ENCODE measurements at places on chromosomes 1 and 21.
A peak's percentile ranks its signal among the peaks of the same experiment; 100 is the strongest.

DNA sequence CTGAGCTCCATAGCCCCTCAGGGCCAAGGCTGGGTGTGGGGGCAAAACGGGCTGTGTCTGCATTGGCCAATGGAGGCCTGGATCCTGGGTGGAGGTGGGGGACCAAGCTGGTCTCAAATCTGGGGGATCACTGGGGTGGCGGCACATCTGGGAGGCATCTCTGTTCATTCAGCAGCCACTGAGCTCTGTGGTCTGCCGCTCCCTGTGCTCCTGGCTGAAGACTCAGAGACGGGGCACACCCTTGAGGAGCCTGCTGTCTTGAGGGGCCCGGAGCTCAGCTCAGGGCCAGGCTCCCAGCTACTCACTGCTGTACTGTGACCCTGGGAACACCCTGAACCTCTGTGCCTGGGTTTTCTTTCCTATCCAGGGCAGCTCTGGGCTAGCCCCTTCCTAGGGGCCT is 90.3 kb upstream of the WNT4 start:
- no peak for DNase-seq

DNA sequence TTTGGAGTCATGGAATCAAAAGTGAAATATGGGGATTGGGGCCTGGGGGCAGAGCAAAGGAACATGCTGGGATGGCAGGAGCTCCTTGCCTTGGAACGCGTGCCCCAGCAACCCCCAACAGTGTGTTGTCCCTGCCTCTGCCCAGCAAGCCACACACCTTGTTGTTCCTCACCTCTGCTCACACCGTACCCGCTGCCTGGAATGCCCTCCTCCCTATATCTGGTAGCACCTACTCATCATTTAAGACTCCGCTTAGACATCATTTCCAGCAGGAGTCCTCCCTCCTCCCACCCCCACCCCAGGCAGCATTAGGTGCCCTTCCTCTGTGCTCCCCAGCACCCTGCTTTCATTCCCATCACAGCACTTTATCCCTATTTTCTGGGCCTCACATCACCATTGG is 7.8 kb downstream of the NECTIN4 start:
- DNase-seq: no peak

DNA sequence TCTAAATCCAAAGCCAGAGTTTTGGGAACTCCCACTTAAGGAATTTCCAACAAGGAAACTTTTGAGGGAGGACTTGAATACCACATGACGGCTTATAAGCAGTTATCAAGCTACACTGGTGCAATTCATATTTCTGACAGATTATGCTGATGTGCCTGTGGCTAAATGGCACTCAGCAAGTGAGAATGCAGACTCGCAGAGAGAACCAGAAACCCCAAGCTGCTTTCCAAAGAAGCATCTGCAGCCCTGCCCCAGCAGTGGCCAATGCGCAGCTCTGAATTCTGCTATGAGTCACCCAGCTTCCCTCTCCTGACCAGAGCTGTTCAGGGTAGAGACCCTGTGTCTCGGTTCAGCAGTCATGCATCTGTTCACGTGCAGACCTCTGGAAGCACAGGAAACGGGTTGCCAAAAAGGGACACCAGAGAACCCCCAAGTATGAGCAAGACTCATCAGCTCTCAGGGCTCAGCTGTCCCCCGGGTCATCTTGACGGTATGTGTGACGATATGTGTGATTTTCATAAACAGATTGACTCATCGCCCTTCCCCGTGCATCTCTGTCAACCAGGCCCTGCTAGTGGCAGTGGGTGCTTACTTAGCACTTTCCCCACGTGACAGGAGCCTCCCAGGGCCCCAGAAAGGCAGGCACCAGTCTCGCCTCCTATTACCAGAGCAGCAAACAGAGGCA is 76.3 kb downstream of the ITPKB start:
- DNase-seq: peak; percentile 83

DNA sequence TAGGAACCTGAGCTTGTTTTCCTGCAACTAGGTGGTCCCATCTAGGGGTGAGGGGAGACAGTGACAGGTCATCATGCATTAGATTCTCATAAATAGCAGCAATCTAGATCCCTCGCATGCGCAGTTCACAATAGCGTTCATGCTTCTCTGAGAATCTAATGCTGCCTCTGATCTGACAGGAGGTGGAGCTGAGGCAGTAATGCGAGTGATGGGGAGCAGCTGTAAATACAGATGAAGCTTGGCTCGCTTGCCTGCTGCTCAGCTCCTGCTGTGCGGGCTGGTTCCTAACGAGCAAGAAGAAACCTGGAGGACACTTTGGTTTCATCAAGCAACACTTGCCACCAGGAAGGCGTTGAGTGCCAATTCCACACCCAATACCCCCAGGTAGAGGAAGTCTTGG is 95.1 kb upstream of the OLIG2 start:
- no peak for DNase-seq

- peak; percentile 71 for DNase-seq
These were observed 19.4 kb upstream of the KIF21B start for GRCh38 chr1:201042779-201043461.

- no peak for DNase-seq
These were observed 1693.4 kb downstream of the NCAM2 start for GRCh38 chr21:22691658-22692057.

DNA sequence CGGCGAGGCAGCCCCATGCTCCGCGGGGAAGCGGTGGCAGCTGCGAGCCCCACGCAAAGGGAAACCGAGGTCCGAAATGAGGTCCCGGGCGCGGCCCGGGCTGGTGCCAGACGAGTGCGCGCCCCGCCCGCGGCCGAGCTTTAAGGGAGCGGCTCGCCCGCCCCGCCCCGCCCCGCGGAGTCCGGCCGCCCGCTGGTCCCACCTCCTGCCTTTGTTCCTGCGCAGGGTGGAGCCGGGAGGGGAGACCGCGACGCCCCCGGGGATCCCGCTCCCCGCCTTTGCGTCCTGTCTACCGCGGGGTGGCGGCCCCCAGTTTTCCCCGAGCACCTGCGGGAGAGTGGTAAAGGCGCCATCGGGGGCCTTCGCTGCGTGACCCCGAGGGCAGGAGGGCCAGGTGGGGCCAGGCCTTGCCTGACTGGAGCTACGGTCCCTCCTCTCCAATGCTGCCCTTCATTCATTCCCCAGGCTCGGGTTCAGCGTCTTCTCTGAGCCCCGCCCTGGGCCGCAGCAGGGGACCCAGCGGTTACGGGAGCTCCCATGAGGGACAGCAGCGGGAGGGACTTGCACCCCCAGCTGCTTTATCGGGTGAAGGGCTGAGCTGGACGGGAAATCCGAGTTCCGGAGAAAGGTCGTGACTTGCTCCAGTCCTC is at the start of gene HES2:
TSS of gene HES2 (minus strand) at position 116 of the 650 bp plus-strand sequence. CDS start at position 17, 99 bp downstream.
- DNase-seq: no peak

DNA sequence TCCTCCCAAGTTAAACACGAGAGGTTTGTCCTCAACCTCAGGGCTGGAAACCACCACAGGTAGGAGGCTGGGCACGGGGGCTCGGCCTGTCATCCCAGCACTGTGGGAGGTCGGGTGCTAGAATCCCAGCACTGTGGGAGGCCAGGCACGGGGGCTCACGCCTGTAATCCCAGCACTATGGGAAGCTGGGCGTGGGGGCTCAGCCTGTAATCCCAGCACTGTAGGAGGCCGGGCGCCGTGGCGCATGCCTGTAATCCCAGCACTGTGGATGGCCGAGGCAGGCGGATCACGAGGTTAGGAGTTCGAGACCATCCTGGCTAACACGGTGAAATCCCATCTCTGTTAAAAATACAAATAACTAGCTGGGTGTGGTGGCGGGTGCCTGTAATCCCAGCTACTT is 6.7 kb upstream of the CDK11A start:
- no peak for DNase-seq

- no peak for DNase-seq
These were observed at the start of gene MTMR11 for GRCh38 chr1:149936170-149936991. TSS of gene MTMR11 (minus strand) at chr1:149936879. CDS start at chr1:149936647, 232 bp downstream.

GRCh38 chr1:36560177-36560576 is 77.5 kb upstream of the CSF3R start:
- no peak for DNase-seq

- DNase-seq: no peak
These were observed 436.8 kb downstream of the PTPRU start for GRCh38 chr1:29673228-29673500.

GRCh38 chr1:226654668-226655055 is 84.4 kb downstream of the ITPKB start:
- no peak for DNase-seq

DNA sequence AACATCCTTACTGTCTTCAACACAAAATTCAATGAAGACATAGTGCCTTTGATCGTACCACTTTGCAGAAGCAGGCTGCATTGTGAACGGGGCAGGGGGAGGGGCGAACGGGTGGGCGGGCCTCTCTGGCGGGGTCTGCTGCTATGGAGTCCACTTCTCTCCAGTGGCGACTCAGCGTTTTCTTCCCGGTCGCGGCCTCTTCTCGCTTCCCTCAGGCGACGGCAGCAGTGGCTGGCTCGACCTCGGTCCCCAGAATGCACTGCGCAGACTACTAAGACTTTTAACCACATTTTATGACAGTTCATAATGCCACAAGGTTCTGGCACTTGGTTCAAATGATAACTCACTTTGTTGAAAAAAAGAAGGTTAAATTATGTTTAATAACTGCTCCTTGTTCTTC is 21.2 kb downstream of the GBP2 start:
- DNase-seq: no peak

DNA sequence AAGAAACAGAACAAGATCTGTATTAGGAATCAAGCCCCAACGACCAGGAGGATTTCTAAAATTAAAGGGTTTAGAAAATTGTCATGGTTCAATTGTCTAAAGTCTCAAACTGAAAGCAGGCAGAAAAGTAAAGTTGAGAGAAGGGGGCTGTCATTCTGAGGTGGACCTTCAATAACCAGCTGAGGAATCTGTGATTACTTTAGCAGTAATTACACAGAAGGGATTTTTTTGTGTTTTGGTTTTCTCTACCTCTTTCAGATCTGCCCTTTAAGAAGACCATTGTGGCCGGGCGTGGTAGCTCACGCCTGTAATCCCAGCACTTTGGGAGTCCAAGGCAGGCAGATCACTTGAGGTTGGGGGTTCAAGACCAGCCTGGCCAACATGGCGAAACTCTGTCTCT is 17.4 kb downstream of the AIDA start:
- DNase-seq: no peak

GRCh38 chr1:58908561-58909560 is 125.0 kb upstream of the JUN start:
- no peak for DNase-seq

DNA sequence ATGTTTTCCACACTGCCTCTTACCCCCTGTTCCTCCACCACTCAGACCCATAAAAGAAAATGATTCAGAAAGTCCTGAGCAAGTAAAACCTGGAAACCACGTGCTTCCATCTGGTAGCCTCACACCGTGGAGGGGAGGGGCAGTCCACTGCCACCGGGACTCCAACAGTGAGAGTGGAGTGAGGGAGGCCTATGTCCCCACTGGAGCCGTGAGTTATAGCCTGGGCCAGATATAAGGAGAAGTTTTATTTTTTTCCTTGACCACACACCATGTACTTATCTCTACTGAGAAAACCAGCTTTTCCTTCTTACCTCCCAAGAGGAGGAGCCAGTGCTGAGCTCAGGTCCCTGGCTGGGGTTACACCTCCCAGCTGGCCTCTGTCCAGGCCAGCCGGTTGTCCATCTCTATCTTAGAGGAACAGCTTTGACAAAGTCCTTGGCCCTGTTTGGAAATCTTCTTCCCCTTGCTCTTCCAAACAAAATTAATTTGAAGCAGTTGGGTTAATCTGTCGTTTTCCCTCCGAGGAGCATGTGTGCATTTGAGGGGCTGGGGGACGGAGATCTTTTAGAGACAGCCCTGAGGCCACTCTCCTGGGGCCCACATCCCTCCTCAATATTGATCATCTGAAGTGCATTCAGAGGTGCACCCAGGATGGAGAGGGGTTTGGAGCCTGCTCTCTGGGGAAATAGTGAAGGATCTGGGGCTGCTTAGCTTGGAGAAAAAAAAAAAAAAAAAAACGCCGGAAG is 49.1 kb upstream of the SERBP1 start:
- no peak for DNase-seq

DNA sequence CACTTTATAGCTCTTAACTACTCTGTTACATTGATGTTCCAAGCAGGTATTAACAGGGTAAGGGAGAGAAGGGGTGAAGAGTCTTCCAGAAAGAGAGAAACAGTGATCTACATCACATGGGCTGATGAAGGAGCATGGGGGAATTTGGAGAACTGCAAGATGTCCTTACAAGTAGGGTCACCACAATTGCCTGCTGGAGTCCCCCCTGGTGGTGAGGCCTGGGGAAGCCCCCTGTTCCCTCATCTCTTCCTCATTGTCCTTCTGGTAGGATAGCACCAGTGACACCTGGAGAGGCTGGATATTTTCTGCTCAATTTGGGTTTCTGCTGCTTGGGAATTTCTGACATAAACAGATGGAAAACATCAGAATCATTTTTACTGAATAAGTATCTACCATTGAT is 126.6 kb downstream of the RUNX1 start:
- DNase-seq: no peak

- DNase-seq: no peak
These were observed 21.4 kb upstream of the PTAFR start for GRCh38 chr1:28197682-28198415.

DNA sequence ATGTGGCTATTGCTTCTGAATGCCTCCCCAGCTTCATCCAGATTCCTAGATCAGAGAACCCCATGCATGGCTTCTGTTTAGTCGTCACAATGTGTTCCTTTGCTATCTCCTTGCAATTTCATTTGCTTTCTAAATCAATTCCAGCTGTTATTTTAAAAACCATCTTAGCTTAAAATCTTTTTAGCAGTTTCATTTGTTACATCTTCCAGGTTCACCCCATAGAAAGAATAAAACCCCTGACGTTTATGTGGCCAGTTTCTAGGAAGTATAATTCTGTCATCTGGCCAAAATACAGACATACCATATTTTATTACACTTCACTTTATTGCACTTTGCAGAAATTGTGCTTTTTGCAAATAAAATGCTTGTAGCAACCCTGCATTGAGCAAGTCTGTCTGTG is 278.4 kb downstream of the PTPRC start:
- no peak for DNase-seq

- DNase-seq: peak; percentile 64
These were observed 84.4 kb downstream of the NKAIN1 start for GRCh38 chr1:31155216-31155806.

GRCh38 chr1:4483021-4483625 is 171.3 kb upstream of the AJAP1 start:
- DNase-seq: no peak

- DNase-seq: no peak
These were observed 75.5 kb upstream of the ATP5PO start for GRCh38 chr21:33991133-33991532.

- no peak for DNase-seq
These were observed 91.0 kb downstream of the PTPN14 start for GRCh38 chr1:214460304-214460916.

DNA sequence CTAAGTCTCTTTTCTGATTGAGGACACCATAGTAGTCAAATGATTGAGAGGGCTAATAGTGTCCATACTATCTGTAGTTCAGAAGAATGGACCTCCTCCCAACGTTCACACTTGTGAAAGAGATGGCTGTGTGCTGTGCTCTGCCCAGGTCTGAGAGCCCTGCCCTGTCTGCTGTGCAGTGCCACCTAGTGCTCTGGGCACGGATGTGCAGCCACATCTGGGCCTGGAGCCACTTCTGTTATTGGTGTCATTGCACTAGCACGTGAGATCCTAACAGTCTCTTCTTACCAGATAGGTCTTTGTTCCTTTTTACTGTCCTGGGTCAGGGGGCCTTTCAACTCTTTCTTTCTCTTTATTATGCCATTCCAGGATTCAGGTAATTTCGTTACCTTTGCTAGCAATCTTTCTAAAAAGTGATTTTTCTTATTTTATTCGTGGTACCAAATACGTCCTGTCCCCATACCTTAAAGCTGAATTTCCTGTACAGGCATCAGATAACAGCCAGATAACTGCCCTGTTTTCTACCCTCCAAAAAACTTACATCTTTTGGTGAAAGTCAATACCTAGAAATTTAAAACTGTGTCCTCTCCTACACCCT is 21.7 kb downstream of the INTS3 start:
- peak; percentile 76 for DNase-seq

- DNase-seq: no peak
These were observed 269.7 kb downstream of the DYRK1A start for GRCh38 chr21:37636152-37636860.
